ENCODE measurements at places on chromosomes 2 and 18. TPM values are rescaled to one million over a fixed set of nuclear protein-coding genes. Genes with fewer than 3 reads are reported as not detected.

Gene GREB1L
- 1.4 TPM for total RNA-seq

Gene TRIM54
- 2.6 TPM for total RNA-seq

Gene CENPA
- 6.1 TPM for total RNA-seq

Gene MOGAT1
- total RNA-seq = not detected

Gene TBC1D8
- 19.0 TPM for total RNA-seq

Gene DUSP28
- total RNA-seq = 2.8 TPM

Gene COL6A3
- total RNA-seq = 1,173 TPM

Gene UPP2
- 0.16 TPM for total RNA-seq

Gene FEV
- total RNA-seq = not detected

Gene NOL4
- total RNA-seq = 1.3 TPM

Gene GKN1
- not detected for total RNA-seq

Gene BARD1
- 74.2 TPM for total RNA-seq

Gene RNF149
- total RNA-seq = 113 TPM

Gene NOSTRIN
- 30.9 TPM for total RNA-seq

Gene ANKRD30BL
- 0.26 TPM for total RNA-seq

Gene TRIM43
- not detected for total RNA-seq

Gene TMEM178A
- 5.2 TPM for total RNA-seq

Gene AFF3
- total RNA-seq = 43.5 TPM

Gene CCDC85A
- 7.1 TPM for total RNA-seq

Gene PAX8
- total RNA-seq = 0.26 TPM

Gene DPP4
- 44.1 TPM for total RNA-seq

Gene CLEC4F
- total RNA-seq = not detected

Gene RRM2
- total RNA-seq = 24.8 TPM

Gene GALNT13
- 19.5 TPM for total RNA-seq

Gene NEB
- total RNA-seq = 79.5 TPM

Gene PDE6D
- total RNA-seq = 27.0 TPM

Gene ENOSF1
- total RNA-seq = 53.0 TPM

Gene FAM110C
- total RNA-seq = 10.8 TPM

Gene IFIH1
- total RNA-seq = 14.7 TPM

Gene PSTPIP2
- total RNA-seq = 7.2 TPM

Gene PLB1
- total RNA-seq = 5.0 TPM

Gene TSPYL6
- total RNA-seq = 0.16 TPM

Gene ACADL
- 4.9 TPM for total RNA-seq

Gene FBXO41
- total RNA-seq = 0.32 TPM

Gene SAG
- total RNA-seq = not detected

Gene CNOT11
- 21.8 TPM for total RNA-seq

Gene CYP20A1
- total RNA-seq = 57.6 TPM

Gene C2orf81
- 0.74 TPM for total RNA-seq

Gene MYOM1
- 41.9 TPM for total RNA-seq

Gene ASXL3
- 16.8 TPM for total RNA-seq

Measured in urinary bladder (tissue), 4 donors.